ENCODE measurements at places on chromosomes 6 and 20.

DNA sequence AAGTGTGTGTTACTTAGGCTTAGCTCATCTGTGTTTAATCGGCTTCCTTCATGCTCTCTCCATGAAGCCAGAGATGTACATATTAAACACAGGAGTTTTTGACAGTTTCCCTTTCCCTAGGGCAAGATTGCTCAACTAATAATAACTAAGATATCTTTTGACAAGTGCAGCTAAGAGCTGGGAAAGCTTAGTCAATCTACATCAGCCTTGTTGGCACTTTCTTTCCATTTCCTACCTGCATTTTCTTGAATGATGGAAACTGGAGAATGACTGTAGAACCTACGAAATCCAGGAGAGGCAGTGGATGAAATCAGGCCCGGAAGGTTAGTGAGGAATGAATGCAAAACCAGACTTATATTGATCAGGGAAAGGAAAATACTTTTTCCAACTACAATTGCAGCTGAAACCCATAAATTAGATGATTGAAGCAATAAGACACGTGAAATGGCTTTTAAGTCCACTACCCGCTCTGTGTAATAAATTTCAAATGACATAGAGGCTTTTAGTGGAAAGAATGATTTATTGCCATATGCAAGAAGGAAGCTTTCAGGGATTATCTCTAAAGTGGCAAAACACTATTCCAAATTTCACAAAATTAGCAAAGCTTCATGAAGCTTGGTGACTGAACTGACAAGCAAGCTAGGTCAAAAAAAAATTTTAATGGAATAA lies 237.2 kb upstream of the ID4 start:
- no peak for DNase-seq

- peak; percentile 27 for DNase-seq
Measured at GRCh38 chr20:4613184-4613583, 108.5 kb upstream of the PRND start.

GRCh38 chr6:43886067-43886461 lies 116.1 kb downstream of the VEGFA start:
- DNase-seq, result no peak

DNA sequence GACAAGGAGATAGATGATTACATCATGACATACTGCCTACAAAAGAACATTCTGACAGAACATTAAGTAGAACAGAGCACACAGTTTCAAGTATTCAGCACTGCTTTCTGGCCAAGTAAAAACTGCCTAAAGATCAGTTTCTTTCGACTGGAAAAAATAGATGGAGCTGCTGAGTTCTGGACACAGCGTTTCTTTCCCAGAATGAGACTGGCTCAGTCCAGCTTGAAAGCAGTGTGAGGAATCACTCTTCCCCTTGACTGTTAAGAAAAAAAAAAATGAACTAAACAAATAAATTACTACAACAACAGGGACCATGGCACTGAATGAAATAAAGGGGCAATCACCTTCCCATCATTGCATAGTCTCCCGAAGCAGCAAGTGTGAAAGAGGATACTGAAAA lies 4.4 kb upstream of the LYRM2 start:
- DNase-seq, result no peak

- DNase-seq, result no peak
Measured at GRCh38 chr6:35230950-35231349, 17.2 kb downstream of the SCUBE3 start.

- no peak for DNase-seq
Measured at GRCh38 chr6:109166673-109167072, 71.4 kb downstream of the CEP57L1 start.
